ENCODE measurements at places on chromosomes 13 and 19.

DNA sequence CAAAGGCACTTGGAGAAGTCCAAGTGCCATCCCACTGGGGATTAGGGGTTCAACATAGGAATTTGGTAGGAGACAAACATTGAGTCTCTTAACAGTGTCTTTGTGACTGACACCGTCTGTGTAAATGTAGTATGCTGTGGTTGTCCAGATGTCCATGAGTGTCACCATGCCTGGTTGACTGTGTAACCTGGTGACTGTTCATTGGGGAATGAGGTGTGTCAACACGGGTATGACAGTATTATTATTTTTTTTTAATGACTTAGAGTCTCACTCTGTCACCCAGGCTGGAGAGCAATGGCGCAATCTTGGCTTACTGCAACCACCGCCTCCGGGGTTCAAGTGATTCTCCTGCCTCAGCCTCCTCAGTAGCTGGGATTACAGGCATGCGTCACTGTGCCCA is 16.2 kb downstream of the PKN1 start:
- H3K4me3 ChIP-seq, result no peak overlapping the region
- peaks cover 34% of the 10 kb centered on the region for H3K36me3 ChIP-seq
- no peak for DNase-seq

GRCh38 chr13:75803164-75803611 is 167.1 kb downstream of the LMO7 start:
- no peaks in the 10 kb centered on the region for H3K27me3 ChIP-seq
- H3K4me1 ChIP-seq, result peaks cover 33% of the 10 kb centered on the region
- H3K4me3 ChIP-seq, result no peak overlapping the region
- H3K36me3 ChIP-seq, result peaks cover 18% of the 10 kb centered on the region

- H3K27me3 ChIP-seq, result peaks cover 23% of the 10 kb centered on the region
- no peak for DNase-seq
- H3K4me3 ChIP-seq, result no peak overlapping the region
- H3K36me3 ChIP-seq, result peaks cover under 1% of the 10 kb centered on the region
- no peak overlapping the region for H3K27ac ChIP-seq
These were observed 27.5 kb downstream of the TINCR start for GRCh38 chr19:5540208-5540607.

DNA sequence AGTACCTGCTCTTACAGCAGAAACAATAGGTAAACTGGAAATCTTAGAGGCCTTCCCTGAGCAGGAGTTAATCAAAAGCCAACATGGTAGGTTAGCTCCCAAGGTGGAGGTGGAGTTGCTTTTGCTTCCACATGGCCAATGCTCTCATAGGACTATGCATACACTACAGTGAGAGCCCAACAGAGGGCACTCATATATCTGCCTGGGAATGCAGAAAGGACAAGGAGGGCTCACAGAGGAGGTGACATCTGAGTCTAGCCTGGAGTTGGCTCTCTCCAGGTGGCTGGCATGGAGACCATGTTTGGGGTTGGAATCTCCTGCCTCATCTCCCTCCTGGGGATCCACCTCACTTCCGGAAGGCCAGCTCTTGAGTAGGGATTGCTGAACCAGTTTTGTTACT is 34.6 kb downstream of the ATP8A2 start:
- no peak overlapping the region for H3K27ac ChIP-seq
- no peaks in the 10 kb centered on the region for H3K36me3 ChIP-seq
- H3K4me3 ChIP-seq, result no peak overlapping the region
- no peak for DNase-seq
- H3K27me3 ChIP-seq, result peaks cover 23% of the 10 kb centered on the region
- H3K4me1 ChIP-seq, result no peaks in the 10 kb centered on the region

DNA sequence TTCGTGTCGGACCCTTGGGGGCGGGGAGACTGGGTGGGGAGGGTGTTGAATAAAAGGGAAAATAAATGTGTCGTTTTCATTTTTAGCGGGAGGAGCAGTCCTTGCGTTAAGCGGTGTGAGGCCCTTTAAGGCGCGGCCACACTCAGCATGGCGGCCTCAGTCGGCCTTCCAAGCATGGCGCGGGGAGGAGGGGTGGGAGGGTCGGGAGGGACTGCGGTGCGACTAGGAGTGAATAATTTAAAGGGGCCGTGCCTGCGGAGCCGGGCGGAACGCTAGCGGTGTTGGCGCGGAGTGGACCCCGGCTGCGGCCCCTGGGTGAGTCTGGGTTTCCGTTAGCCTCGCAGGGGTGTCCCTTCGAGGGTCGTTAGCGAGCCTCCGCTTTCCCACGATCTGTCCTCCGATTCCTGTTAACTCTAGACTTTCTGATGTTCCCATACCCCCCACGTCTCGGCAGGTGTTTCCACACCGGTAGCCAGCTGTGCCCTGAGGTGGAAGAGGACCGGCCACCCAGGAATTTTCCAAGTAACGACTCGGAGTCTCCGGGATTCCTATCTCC is 1.5 kb upstream of the PNPLA6 start:
- H3K27me3 ChIP-seq, result no peaks in the 10 kb centered on the region
- H3K36me3 ChIP-seq, result peaks cover 11% of the 10 kb centered on the region
- H3K27ac ChIP-seq, result peak overlapping the region; percentile 92

DNA sequence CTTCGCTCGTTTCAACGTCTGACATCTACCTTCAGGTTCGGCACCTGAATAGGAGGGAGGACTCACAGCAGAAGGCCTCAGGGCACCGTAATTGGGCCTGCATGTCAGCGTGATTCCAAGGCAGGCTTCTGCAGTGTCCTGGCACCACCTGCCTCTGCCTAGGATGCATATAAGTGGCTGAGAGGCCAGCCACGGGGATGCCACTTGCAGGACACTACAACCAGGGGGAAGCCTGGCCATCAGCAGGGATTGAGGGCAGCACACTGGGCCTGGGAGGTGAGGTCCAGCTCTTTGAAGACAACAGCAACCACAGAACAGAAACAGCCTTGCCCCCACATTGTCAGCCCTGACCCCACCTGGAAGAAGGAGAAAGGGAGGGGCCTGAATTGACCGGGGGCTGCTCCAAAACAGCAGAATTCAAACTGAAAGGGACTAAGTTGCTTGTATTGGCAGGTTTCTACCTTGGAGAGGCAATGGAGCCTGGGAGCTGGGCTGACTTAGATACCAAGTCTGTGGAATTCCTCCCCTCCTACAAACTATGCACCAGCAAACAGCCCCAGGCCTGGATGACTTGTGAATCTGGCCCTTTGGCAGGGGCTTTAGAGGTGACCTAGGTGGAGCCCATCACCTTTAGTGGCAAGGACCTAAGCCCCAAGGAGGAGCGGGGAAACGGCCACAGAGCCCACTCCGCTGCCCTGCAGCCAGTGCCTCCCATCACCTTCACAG is 34.1 kb upstream of the POMP start:
- no peak for DNase-seq
- H3K27ac ChIP-seq, result no peak overlapping the region

GRCh38 chr19:28652765-28653164 is 560.2 kb downstream of the UQCRFS1 start:
- peaks cover 2% of the 10 kb centered on the region for H3K36me3 ChIP-seq
- DNase-seq, result no peak
- no peaks in the 10 kb centered on the region for H3K27me3 ChIP-seq
- no peak overlapping the region for H3K27ac ChIP-seq
- H3K4me3 ChIP-seq, result no peak overlapping the region

- peaks cover 13% of the 10 kb centered on the region for H3K4me1 ChIP-seq
- DNase-seq, result no peak
- H3K36me3 ChIP-seq, result peaks cover 29% of the 10 kb centered on the region
These were observed 666 bp upstream of the ZNF320 start for GRCh38 chr19:52898101-52898500.

GRCh38 chr13:31686670-31687425 is 52.5 kb upstream of the RXFP2 start:
- peaks cover 3% of the 10 kb centered on the region for H3K27me3 ChIP-seq
- H3K27ac ChIP-seq, result no peak overlapping the region
- no peaks in the 10 kb centered on the region for H3K36me3 ChIP-seq
- H3K4me3 ChIP-seq, result no peak overlapping the region
- DNase-seq, result no peak

DNA sequence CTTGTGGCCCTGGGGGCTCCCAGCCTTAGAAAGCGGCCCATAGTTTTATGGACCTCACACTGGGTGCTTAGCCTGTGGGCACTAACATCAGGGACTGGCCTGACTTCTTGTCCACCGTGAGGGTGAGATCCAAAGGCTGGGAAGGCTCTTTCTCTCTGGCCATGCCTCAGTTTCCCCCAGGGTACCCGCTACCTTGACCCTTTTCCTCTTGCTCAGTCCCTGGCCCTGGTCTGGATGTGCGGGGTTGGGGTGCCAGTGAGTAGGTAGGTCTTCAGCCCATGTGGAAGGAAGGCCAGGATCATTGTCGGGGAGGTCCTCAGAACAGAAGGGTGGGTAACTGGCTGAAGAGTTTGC is 1.6 kb upstream of the TMEM161A start:
- no peak for DNase-seq
- H3K27ac ChIP-seq, result no peak overlapping the region
- H3K27me3 ChIP-seq, result no peaks in the 10 kb centered on the region

GRCh38 chr13:41490371-41491015 is 33.1 kb downstream of the RGCC start:
- H3K27me3 ChIP-seq, result no peaks in the 10 kb centered on the region
- peak overlapping the region; percentile 60 for H3K27ac ChIP-seq

- H3K4me1 ChIP-seq, result peaks cover 2% of the 10 kb centered on the region
- H3K27ac ChIP-seq, result no peak overlapping the region
- no peak for DNase-seq
- no peak overlapping the region for H3K4me3 ChIP-seq
- H3K27me3 ChIP-seq, result peaks cover 21% of the 10 kb centered on the region
- H3K36me3 ChIP-seq, result no peaks in the 10 kb centered on the region
These were observed 9.3 kb upstream of the SYT5 start for GRCh38 chr19:55189403-55189835.

GRCh38 chr19:20162821-20163220 is 4.2 kb upstream of the ZNF486 start:
- H3K36me3 ChIP-seq, result peaks cover 21% of the 10 kb centered on the region
- no peak overlapping the region for H3K27ac ChIP-seq
- H3K27me3 ChIP-seq, result no peaks in the 10 kb centered on the region

DNA sequence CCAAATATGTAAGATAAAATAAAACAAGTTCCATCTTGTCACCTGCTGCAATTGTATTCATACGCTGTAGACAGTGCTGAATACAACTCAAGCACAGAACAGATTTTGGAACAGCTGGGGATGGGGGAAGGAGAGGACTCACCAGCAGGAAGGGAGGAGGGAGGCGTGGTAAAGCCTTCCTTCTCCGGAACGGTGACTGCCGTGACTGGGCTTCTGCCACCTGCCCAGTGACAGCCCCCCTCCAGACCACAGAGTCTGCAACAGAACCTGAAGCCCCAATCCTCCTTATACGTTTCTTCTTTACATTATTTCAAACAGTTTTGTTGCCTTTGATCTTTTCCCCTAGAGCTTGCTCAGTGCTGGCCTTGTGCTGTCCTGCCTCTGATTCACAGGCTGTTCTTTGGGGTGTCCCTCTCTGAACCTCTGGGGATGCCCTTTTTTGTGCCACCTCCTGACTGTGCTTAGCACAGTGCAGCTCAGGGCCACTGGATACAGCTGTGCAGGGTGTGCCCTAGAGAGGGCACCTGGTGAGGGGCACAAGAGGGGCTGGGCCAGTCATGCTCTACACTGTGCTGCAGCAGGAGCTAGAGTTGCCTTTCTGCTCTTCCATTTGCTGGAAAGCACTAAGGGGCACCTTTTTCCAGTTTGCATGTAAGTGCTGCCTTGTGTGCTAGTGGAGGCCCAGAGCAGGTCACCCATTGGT is 213.0 kb downstream of the ZIC5 start:
- no peak overlapping the region for H3K27ac ChIP-seq
- H3K27me3 ChIP-seq, result no peaks in the 10 kb centered on the region
- no peak overlapping the region for H3K4me3 ChIP-seq
- DNase-seq, result no peak
- peaks cover 12% of the 10 kb centered on the region for H3K36me3 ChIP-seq

DNA sequence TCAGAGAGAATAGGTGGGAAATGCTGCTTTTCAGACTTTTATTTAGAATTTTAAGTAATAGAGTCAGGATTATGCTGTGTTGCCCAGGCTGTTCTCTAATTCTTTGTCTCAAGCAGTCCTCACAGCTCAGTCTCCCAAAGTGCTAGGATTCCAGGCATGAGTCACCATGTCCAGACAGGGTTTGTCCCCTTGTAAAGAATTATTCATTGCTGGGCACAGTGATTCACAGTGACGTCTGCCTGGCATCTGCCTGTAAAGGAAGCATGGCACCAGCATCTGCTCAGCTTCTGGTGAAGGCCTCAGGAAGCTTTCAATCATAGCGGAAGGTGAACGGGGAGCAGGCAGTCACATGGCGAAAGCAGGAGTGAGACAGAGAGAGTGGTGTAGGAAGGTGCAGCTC is 17.7 kb downstream of the ZNF763 start:
- DNase-seq, result no peak
- H3K4me1 ChIP-seq, result peaks cover 2% of the 10 kb centered on the region
- H3K27me3 ChIP-seq, result no peaks in the 10 kb centered on the region

- no peak overlapping the region for H3K4me3 ChIP-seq
- no peak for DNase-seq
- H3K27ac ChIP-seq, result no peak overlapping the region
- H3K36me3 ChIP-seq, result no peaks in the 10 kb centered on the region
These were observed 230.5 kb downstream of the FGF9 start for GRCh38 chr13:21901336-21901735.

DNA sequence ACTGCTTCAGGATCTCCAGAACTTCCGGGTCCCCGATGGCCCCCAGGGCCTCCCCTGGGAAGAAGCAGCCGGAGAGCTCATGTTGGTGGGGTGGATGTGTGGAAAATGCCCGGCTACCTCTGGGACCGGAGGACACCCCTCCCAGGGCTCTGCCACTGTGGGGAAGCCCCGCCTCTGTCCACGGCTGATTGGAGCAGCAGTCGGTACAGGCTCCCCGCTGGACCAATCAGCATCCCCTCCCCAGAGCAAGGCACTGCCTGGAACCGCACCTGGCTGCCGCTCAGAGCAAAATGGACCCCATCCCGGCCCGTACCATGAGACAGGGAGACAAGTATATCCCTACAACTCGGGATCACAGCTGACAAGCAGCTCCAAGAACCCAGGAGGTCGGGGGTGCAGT is 6.4 kb downstream of the DOHH start:
- H3K36me3 ChIP-seq, result peaks cover 15% of the 10 kb centered on the region
- peak; percentile 45 for DNase-seq
- H3K4me3 ChIP-seq, result peak overlapping the region; percentile 0
- H3K4me1 ChIP-seq, result peaks cover 15% of the 10 kb centered on the region
- no peaks in the 10 kb centered on the region for H3K27me3 ChIP-seq
- H3K27ac ChIP-seq, result no peak overlapping the region

- H3K36me3 ChIP-seq, result no peaks in the 10 kb centered on the region
- peaks cover 91% of the 10 kb centered on the region for H3K27me3 ChIP-seq
- peak; percentile 34 for DNase-seq
- no peak overlapping the region for H3K4me3 ChIP-seq
These were observed 6.0 kb downstream of the PNMA8B start for GRCh38 chr19:46489445-46490272.

GRCh38 chr13:77729502-77730221 is 32.2 kb downstream of the SLAIN1 start:
- DNase-seq, result peak; percentile 44
- peaks cover 25% of the 10 kb centered on the region for H3K36me3 ChIP-seq
- H3K27ac ChIP-seq, result peak overlapping the region; percentile 84

DNA sequence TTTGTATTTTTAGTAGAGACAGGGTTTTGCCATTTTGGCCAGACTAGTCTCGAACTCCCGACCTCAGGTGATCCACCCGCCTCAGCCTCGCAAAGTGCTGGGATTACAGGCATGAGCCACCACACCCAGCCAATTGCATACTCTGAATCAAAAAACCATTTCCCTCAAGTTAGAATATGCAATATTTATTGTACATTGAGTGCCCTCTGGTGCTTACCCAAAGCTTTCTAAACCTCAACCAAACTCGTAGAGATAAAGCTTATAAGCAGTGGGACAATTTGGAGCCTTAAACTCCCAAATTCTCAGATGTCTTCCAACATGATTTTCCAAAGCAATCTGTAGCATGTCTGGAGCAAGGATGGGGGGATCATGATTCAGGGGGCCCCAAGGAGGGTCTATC is 22.4 kb downstream of the RFXAP start:
- H3K4me3 ChIP-seq, result no peak overlapping the region
- no peak for DNase-seq
- no peaks in the 10 kb centered on the region for H3K4me1 ChIP-seq
- no peaks in the 10 kb centered on the region for H3K27me3 ChIP-seq
- H3K27ac ChIP-seq, result no peak overlapping the region

Measured in activated naive CD8-positive, alpha-beta T cell treated with anti-CD3 and anti-CD28 coated beads for 36 hours (primary cell).